T-cell (primary cell): ENCODE measurements at places on chromosomes 3 and 15. TPM values are rescaled to one million over a fixed set of nuclear protein-coding genes. Genes with fewer than 3 reads are reported as not detected.

DNA sequence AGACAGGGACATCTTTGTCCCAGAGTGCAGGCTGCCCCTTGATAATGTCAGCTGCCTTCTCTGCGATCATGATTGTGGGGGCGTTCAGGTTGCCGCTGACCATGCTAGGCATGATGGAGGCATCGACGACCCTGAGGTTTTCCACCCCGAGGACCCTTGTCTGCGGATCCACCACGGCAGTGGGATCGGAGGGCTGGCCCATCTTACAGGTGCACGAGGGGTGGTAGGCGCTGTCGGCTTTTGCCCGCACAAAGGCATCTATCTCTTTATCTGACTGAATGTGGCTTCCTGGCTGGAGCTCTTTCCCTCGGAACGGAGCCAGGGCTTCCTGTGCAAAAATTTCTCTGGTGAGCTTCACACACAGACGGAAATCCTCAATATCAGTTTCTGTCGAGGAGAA is 28.4 kb downstream of the CHDH start:
- H3K4me1 ChIP-seq, result no peaks in the 10 kb centered on the region
- no peak for DNase-seq
- H3K27ac ChIP-seq, result no peak overlapping the region
- H3K36me3 ChIP-seq, result no peaks in the 10 kb centered on the region
- H3K4me3 ChIP-seq, result no peak overlapping the region

DNA sequence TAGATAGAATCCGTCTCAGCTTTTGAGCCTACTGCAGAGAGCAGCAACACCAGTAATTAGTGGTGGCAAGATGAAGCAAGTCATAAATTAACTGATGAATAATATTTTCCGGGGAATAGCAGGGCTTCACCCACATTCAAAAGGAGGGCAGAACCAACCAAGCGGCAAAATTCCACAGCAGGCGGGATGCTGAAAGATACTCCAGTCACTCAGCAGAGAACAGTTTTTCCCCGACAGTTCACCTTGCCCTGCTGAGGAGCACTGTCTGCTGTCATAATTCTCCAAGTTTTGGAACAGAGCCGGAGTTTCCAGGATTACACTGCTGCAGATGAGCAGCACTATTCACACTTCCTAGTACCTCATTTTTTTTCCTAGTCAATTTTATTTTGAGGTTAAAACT is 274.7 kb downstream of the CD47 start:
- H3K36me3 ChIP-seq, result no peaks in the 10 kb centered on the region
- DNase-seq, result no peak
- H3K4me3 ChIP-seq, result no peak overlapping the region
- H3K27me3 ChIP-seq, result peaks cover 7% of the 10 kb centered on the region
- H3K4me1 ChIP-seq, result no peaks in the 10 kb centered on the region

DNA sequence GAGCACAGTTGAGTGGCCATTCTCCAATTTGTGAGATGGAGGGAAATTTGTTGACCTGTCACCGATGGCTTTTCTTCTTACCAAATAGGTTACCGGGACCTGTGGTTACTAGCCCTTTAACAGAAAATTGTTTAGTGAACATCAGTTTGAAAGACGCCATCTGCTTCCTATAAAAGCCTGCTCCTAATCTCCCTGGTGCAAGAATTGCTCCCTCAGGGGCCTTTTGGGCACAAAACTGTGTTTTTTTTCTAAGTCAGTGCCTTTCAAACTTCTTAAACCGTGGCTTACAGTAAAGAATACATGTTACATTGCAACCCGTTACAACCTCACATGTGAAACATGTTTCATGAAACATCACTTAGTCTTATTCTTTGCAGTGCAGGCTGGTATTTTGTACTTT is 15.0 kb downstream of the CACNA2D3 start:
- H3K27me3 ChIP-seq, result peaks cover 4% of the 10 kb centered on the region
- H3K36me3 ChIP-seq, result no peaks in the 10 kb centered on the region
- no peak overlapping the region for H3K27ac ChIP-seq

DNA sequence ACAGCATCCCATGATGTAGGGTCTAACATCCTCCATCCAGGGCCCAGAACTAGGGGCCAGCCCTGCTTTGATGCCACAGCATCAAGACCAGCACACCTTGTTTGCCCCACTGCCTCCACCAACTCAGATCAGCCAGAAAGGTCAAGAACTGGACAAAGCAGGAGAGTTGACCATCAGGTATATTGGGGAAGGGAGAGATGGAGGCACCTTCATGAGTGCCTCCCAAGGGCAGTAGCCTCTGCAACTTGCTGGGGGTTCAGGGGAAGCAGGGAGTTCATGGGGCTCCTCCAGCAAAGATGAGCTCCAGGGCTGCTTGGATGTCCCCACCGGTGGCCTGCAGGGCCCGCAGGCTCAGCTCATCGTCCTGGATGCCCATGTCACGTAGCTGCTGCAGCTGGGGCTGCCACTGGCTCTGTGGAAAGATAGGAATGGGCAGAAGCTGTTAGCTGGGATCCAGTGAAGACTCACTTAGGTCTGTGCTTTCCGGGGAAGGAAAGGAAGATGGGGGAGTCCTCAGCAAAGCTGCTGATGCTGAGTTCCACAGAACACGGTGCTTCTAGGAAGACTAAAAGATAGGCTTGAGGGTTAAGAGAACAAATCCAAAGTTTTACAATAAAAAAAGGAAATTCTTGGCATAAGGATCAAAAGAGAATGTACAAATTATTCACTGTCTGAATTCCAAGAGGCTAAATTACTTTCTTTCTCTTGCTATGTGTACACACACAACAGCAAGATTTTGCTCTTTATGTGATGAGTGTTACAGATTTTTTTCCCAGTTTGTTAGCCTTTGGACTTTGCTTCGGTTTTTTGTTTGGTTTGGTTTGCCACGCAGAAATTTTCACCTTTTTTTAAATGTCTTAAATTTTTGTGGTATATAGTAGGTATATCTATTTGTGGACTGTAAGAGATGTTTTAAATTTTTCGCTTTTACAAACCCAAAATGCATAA is 12.3 kb upstream of the SEMA7A start:
- H3K36me3 ChIP-seq, result peaks cover 37% of the 10 kb centered on the region
- no peaks in the 10 kb centered on the region for H3K27me3 ChIP-seq
- H3K4me3 ChIP-seq, result no peak overlapping the region

GRCh38 chr3:121690777-121691405 is 30.2 kb upstream of the HCLS1 start:
- no peak for DNase-seq
- H3K4me1 ChIP-seq, result no peaks in the 10 kb centered on the region
- H3K27ac ChIP-seq, result no peak overlapping the region
- H3K36me3 ChIP-seq, result no peaks in the 10 kb centered on the region
- no peaks in the 10 kb centered on the region for H3K27me3 ChIP-seq

DNA sequence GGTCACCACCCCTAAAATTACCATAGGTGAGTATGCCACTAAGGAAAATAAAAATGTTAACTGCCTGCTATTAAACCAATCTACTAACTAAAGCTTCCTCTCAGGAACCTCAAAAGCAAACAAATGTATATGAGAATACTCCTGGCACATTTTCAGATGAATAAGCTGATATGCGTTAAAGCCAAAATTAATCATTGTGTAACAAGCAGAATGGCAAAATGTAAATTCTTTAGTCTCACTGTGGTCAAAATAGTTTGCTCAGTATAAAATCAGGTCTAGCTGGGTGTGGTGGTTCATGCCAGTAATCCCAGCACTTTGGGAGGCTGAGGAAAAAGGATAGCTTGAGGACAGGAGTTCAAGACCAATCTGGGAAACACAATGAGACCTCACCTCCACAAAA is 53.6 kb downstream of the SUMF1 start:
- peaks cover 46% of the 10 kb centered on the region for H3K36me3 ChIP-seq
- H3K27ac ChIP-seq, result no peak overlapping the region
- no peaks in the 10 kb centered on the region for H3K27me3 ChIP-seq
- H3K4me3 ChIP-seq, result no peak overlapping the region
- H3K4me1 ChIP-seq, result no peaks in the 10 kb centered on the region

- no peak for DNase-seq
- H3K27ac ChIP-seq, result no peak overlapping the region
- H3K4me3 ChIP-seq, result no peak overlapping the region
- no peaks in the 10 kb centered on the region for H3K27me3 ChIP-seq
These were observed 19.4 kb upstream of the PPP4R2 start for GRCh38 chr3:72977060-72977808.

DNA sequence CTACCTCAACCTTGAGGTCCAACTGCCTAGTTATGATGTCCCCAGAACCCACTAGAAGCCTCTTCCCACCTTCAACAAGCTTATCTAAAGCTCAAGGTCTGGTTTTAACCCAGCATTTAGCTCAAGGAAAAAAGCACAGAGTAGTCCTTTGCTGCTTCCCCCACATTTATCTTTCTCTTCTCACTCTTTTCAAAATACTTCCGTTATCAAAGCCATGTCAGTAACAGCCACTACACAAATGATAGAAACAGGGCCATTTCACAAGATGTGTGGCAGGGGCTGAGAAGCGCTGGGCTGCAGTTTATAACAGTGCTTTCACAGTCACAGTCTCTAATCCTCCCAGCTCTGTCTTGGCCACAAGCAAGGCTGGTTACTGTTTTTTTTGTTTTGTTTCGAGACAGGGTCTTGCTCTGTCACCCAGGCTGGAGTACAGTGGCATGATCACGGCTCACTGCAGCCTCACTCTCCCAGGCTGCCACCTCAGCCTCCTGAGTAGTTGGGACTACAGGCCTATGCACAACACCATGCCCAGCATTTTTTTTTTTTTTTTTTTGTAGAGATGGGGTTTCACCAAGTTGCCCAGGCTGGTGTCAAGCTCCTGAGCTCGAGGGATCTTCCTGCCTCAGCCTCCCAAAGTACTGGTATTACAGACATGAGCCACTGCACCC is 218.8 kb downstream of the OSBPL10 start:
- no peaks in the 10 kb centered on the region for H3K36me3 ChIP-seq
- no peak for DNase-seq
- H3K4me1 ChIP-seq, result no peaks in the 10 kb centered on the region

DNA sequence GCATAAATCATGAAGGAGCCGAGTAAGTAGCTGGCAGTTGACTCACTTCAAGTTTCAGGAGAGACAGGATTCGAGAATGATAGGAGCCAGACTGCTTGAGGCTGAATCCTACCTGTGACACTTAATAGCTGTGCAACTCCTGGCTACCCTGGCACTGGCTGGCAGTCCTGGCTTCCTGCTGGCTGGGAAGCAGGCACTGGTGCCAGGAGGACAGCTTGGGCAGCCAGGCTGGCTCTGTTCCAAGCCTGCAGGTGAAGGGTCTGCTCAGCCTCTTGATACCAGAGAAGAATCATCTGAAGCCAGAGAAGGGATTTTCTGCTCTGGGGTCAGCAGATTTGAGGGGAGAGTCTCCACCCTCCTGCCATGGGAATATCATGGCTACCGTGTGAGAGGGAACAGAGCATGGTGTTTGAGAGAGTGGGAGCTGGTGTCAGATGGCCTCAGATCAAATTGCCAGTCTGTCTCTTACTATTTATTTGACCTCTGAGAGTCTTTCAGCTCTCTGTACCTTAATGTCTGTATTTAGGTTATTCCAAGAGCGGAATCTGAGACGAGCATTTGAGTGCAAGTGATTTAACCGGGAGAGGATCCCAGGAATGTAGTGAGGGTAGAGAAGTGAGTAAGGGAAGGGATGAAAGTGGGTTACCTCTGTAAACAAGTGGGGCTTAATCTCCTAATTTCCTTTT is 4.4 kb upstream of the XIRP1 start:
- no peak overlapping the region for H3K4me3 ChIP-seq
- H3K36me3 ChIP-seq, result no peaks in the 10 kb centered on the region
- DNase-seq, result no peak
- no peak overlapping the region for H3K27ac ChIP-seq
- H3K4me1 ChIP-seq, result no peaks in the 10 kb centered on the region

GRCh38 chr3:127676921-127677351 is 4.2 kb downstream of the ABTB1 start:
- peaks cover 33% of the 10 kb centered on the region for H3K36me3 ChIP-seq
- peaks cover 5% of the 10 kb centered on the region for H3K4me1 ChIP-seq
- no peak for DNase-seq
- H3K27me3 ChIP-seq, result no peaks in the 10 kb centered on the region
- H3K27ac ChIP-seq, result no peak overlapping the region
- H3K4me3 ChIP-seq, result no peak overlapping the region

DNA sequence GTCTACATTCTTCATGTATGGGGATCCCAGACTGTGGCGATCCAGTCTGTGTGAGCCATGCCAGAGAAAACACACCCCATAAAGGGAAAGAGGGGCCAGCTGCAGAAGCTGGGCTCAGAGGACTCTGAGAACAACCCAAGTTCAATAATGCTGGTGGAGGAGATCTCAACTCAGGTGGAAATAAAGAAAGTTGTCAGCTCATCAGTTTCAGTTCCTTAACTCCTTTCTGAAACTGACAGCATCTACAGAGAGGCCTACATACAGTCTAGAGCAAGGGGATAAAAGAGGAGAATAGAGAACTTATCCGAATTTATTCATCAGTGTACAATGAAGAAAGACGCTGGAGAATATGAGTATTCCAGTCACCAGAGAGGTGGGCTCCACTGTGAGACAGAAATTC is 77.0 kb downstream of the NTRK3 start:
- H3K4me1 ChIP-seq, result no peaks in the 10 kb centered on the region
- no peaks in the 10 kb centered on the region for H3K27me3 ChIP-seq
- no peaks in the 10 kb centered on the region for H3K36me3 ChIP-seq
- H3K27ac ChIP-seq, result no peak overlapping the region
- no peak overlapping the region for H3K4me3 ChIP-seq
- DNase-seq, result no peak

DNA sequence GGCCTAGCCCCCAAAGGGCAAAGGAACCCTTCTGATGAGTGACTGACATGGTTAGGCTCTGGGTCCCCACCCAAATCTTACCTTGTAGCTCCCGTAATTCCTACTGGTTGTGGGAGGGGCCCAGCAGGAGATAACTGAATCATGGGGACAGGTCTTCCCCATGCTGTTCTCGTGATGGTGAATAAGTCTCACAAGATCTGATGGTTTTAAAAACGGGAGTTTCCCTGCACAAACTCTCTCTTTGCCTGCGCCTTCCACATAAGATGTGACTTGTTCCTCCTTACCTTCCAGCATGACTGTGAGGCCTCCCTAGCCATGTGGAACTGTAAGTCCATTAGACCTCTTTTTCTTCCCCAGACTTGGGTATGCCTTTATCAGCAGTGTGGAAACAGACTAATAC is 16.9 kb downstream of the TKT start:
- H3K4me3 ChIP-seq, result no peak overlapping the region
- DNase-seq, result no peak
- H3K27ac ChIP-seq, result no peak overlapping the region
- H3K36me3 ChIP-seq, result peaks cover 77% of the 10 kb centered on the region
- peaks cover 8% of the 10 kb centered on the region for H3K4me1 ChIP-seq

The PROS1 gene
- 0.32 TPM for total RNA-seq

The SLC27A2 gene
- 0.70 TPM for total RNA-seq

The KNG1 gene
- total RNA-seq, result not detected

The ADAMTSL3 gene
- total RNA-seq, result 0.07 TPM

The RAD51 gene
- 1.6 TPM for total RNA-seq

The CHAC1 gene
- total RNA-seq, result 7.5 TPM
